NCI-H524 treated with DMSO at 0.1 percent for 48 hours (cell line): ENCODE measurements at places on chromosomes 2 and 18.

DNA sequence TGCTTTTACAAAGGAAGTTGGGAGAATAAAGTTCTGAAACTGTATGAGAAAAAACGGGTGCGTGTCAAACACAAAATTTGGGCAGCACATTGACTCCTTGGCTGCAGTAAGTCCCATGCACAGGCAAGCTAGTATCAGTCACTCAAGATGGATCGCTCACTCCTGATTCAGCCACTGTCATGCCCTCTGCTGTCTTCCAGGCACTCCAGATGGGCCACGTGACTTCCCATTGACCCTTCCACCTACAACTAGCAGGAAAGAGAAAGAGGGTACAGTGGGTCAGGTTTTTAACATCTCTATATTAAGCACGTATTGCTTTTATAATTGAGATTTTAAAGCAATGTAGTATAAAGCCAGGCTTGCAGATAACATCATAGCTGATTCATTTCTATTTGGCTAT is 8.6 kb downstream of the ARHGEF33 start:
- DNase-seq: no peak

DNA sequence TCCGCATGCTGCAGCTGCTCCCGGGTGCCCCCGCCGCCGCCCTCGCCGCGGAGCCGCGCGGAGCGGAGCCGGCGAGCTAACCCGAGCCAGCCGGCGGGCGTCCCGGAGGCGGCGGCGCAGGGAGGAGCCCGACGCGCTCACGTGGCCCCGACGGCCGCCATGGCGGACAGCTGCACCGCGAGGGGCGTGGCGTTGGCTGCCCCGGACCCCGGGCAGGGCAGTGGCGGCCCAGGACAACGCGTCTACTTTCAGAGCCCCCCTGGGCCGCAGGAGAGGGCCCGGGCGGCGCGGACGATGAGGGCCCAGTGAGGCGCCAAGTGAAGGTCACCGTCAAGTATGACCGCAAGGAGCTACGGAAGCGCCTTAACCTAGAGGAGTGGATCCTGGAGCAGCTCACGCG is 30.0 kb upstream of the CCNYL1 start:
- DNase-seq: no peak

GRCh38 chr2:186031229-186031628 is 292.6 kb downstream of the FSIP2 start:
- DNase-seq: no peak

DNA sequence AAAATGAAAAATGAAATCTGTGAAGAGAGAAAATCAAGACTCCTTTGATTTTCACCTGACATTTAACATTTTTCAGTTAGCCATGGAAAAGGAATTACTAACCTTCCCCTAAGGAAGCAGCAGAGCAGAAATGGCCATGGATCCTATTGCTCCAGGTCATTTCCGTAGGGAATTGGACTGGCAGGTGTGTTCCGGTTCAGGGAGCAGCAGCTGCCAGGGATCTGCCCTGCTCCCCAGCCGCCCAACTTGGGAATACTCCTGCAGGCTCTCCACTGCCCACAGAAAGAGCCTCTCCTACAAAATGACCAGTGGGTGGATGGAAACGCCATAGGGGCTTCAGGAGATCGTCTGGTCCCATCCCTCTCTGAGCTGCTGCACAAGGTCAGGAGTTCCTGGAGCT is 86.0 kb upstream of the MAPK4 start:
- no peak for DNase-seq

DNA sequence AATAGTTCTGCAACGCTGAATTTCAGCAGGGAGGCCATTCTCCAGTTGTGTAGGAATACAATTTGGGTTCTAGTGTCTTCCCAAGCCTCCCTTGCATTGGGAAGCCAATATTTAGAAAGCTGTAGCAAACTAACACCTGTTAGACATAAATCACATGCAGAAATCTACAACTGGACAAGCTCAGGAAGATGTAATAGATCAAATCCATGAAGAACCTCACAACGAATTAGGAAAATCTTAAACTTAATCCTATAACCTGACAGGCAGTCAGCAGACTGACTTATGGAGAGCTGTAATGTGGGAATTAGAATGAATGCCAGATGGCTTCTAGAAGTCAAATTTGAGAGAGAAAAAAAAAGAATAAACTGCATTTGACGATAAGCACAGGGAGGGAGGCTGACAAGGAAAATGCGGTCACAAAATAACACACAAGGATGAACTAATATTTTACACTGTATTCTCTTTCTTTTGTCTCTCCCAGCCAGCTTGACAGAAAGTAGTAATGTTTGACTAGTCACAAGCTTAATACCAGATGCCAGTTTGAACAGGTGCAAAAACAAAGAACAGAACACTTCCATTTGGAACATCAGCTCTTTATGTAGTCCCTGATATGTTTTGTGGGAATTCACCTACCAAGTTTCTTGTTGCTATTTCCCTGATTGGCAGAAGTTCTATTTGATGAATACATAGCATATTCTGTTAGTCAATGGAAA is 50.8 kb upstream of the FANCL start:
- peak; percentile 89 for DNase-seq

DNA sequence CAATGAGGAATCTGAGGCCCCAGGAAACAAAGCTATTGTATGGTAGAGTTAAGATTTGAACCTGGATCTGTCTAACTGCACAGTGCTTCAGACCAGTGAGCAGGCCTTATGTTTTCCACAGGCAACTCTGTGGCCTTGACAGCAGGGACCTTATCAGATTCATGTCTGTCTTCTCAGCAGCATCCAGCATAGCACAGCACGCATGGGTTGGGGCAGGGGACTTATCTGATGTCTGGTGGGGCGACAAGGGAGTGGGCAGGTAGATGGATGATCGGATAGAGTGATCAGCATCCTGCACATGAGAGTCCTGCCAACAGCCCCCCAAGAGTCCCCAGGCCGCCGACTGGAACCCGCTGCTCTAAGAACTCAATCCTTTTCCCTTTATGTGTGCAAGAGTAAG is 28.7 kb upstream of the KCNF1 start:
- DNase-seq: no peak

DNA sequence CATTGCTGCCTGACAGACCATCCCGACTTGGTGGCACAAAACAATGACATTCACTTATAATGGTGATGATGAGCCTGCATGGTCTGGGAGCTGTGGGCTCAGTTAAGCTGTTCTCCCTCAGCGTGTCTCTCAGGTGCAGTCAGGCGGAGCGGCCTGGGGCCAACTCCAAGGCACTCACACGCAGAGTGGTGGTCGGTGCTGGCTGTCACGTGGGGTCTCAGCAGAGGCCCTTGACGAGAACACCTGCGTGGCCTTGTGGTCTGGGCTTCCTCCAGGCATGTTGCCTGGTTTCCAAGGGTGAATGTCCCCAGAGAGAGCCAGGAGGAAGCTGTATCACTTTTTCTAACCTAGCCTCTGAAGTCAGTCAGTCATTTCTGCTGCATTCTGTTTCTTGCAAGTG is 29.8 kb downstream of the ARMC9 start:
- DNase-seq: no peak

DNA sequence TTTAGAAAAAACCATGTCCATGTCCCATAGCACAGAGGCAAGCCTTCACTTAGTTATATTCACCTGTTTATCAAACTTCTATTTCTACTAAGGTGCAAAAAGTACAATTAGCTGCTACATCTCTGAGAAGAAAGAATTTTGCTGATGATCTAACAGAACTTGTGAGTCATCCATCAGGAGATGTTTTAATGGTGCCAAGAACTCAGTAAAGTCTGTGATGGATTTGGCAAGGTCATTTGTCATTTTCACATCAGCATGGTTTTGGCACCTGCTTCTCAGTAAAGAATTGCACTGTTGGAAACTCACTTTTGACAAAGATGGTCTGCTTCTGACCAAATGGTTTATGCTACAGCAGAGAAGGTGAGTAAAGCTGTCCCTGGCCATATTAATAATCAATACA is 195.7 kb upstream of the TMEFF2 start:
- no peak for DNase-seq
